ENCODE measurements at places on chromosomes 5 and 9. TPM values are rescaled to one million over a fixed set of nuclear protein-coding genes. Genes with fewer than 3 reads are reported as not detected.
A peak's percentile ranks its signal among the peaks of the same experiment; 100 is the strongest.

CDKN2B-AS1 gene
- not detected for total RNA-seq

GRCh38 chr5:39100851-39101396, 26.7 kb upstream of the RICTOR start:
- no peak for DNase-seq

SLC34A3 gene
- total RNA-seq = not detected

DNA sequence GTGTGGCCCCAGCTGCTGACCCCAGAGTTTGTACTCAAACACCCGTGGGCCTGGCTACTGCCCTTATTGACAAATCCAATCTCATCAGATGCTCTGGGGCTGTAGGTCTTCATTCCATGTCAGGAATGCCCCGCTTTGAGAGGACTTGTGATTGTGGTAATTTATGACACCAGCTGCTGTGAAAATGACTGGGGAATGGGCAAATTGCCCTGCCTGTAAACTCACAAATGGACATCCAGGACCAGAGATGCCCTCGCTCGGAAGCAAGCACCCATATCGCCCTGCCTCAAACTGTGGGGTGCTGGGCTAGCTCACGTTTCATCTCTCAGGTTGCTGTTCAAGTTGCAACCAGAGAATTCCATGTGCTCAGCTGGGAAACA, 225.9 kb upstream of the MAP3K1 start:
- no peak for DNase-seq

- DNase-seq = no peak
Observed at GRCh38 chr5:80654054-80654390, 430 bp upstream of the MSH3 start.

ORM2 gene
- total RNA-seq = not detected

IRX1 gene
- total RNA-seq = not detected

CNTLN gene
- total RNA-seq = 28.5 TPM

NSG2 gene
- total RNA-seq = 4.8 TPM

GRCh38 chr9:89225991-89226471, 47.4 kb upstream of the SHC3 start:
- no peak for DNase-seq

GRCh38 chr5:119902593-119902992, 273.2 kb downstream of the FAM170A start:
- no peak for DNase-seq

DNA sequence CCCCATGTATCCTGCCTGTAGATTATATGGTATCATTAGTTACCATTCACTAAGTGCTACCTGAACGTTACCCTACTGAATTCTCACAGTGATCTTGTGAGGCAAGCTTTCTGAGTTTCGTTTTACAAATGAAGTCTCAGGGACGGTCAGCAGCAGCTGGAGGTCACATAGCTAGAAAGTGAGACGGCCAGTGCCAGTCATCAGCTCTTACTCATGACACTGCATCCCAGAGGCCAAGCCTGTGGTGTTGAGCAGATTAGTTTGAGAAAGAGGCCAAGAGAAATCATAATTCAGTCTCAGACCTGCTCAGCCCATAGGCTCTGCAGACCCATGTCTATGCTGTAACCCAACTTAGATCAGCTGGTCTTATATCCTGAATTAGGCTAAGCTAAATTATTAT, 95.7 kb upstream of the EGFLAM start:
- DNase-seq = no peak

ANKRD31 gene
- not detected for total RNA-seq

CCIN gene
- total RNA-seq = not detected

IFNA13 gene
- not detected for total RNA-seq

RNF180 gene
- 10.4 TPM for total RNA-seq

DNA sequence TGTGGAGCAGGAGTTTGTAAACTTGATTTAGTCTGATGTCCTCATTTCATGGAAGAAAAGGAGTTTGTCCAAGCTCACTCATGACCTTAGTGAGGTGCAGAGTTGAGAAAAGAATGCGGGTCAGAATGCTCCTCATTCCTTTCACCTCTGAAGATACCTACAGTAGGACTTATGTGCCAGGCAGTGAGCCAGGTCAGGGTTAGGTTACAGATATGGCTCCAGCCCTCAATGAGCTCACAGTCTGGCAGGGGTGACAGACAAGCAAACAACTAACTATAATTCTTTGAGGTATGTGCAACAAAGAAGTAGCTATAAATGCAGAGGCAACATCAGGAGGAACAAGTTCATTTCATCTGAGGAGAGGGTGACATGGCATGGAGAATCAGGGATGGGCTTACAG, 102.5 kb downstream of the SPATA31D1 start:
- DNase-seq = no peak

DNA sequence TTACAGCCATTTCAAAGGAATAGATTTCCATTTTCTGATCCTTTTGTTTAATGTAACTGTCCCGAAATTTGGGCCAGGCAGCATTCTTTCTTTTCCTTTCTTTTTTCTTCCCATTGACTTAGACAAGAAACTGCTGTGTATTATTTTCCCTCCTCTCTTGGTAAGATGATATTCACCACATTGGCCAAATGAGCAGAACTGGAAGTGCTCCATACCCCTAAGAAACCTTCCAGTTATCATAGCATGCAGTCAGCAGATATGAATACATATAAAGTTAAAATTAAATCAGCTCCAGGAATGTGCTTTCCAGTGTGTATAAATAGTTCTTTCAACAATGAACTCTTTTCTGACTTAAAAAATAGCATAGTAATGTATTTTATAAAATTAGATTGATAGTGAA, 168.5 kb upstream of the GAS1 start:
- peak; percentile 71 for DNase-seq

- DNase-seq = no peak
Observed at GRCh38 chr9:124209279-124209678, 48.5 kb upstream of the NEK6 start.

MCC gene
- total RNA-seq = 8.4 TPM

GRCh38 chr9:134436911-134437310, 110.7 kb downstream of the RXRA start:
- no peak for DNase-seq

CYSRT1 gene
- not detected for total RNA-seq

- DNase-seq = no peak
Observed at GRCh38 chr5:96927008-96927407, 8.9 kb upstream of the LNPEP start.

- DNase-seq = peak; percentile 41
Observed at GRCh38 chr5:145681686-145682085, 153.5 kb downstream of the PRELID2 start.

DNA sequence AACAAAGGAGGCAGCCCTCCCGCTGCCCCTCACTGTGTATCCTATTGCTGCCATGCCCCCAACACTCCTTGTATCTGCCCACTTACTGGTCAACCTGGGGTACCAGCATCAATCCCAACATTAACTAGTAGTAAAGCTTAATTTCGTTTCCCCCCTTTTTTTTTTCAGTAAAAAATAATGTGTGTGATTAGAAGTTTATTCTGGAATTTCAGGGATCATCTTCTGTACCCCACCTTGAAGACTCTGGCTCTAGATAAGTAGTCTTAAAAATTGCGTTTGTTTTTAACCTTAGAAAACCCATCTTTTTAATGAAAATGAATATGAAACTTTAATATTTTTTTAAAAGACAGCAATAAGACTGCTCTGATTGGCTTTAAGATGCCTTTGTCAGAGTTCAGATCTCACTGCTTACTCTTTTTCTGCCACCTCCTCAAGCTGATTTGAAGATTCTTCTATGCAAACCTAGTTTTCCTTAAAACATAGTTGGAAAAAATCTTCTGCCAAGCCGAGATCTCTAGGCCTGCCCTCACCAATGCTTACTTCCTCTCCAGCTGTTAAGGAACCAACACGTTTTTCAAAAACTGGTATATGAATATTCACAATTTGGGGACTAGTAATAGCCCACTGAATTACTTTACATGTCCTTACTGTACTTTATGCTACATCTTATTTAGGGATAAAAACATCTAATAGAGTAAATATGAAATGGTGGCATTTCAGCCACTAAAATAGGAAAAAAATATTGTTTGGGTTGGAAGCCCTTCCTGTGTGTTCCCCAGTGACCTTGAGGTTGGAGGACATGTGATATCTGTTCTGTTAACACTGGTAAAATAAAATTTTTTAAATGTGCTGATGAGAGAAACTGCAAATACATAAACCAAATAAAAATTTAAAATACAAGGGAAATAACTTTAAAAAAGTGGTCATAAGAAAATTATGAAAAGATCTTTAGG, 4.0 kb upstream of the RHOBTB3 start:
- DNase-seq = no peak

GRIN3A gene
- not detected for total RNA-seq

- DNase-seq = no peak
Observed at GRCh38 chr5:177606071-177607051, 6.4 kb downstream of the B4GALT7 start.

DNA sequence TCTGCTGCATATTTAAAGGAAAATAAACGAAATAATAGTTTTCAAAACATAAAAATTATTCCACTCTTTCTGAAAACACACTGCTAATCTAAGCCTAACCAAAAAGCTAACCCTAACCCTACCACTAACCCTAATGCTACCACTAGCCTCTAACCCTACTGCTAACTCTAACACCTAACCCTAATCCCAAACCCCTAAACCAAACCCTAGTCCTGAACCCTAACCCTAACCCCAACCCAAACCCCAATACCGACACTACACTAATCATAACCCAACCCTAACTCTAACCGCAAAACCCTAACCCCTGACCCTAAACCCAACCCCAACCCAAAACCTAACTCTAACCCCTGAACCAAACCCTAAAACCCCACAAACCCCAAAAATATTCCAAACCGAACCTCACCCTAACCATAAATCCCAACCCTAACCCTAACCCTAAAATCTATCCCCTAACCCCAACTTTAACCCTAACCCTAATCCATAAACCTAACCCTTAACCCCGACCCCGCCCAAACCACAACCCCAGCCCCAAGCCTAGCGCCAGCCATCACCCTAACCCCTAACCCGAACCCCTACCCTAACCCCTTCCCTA, 41.9 kb upstream of the PLEKHG4B start:
- no peak for DNase-seq

PCDHGA10 gene
- 7.0 TPM for total RNA-seq

GHR gene
- 0.87 TPM for total RNA-seq

GALNT12 gene
- 126 TPM for total RNA-seq

- DNase-seq = peak; percentile 73
Observed at GRCh38 chr5:132677191-132677590, 3.4 kb downstream of the IL4 start.

GRCh38 chr5:2112173-2113025, 229.7 kb upstream of the IRX4 start:
- no peak for DNase-seq

GRCh38 chr5:94433397-94434163, 184.8 kb downstream of the KIAA0825 start:
- DNase-seq = peak; percentile 44

DNA sequence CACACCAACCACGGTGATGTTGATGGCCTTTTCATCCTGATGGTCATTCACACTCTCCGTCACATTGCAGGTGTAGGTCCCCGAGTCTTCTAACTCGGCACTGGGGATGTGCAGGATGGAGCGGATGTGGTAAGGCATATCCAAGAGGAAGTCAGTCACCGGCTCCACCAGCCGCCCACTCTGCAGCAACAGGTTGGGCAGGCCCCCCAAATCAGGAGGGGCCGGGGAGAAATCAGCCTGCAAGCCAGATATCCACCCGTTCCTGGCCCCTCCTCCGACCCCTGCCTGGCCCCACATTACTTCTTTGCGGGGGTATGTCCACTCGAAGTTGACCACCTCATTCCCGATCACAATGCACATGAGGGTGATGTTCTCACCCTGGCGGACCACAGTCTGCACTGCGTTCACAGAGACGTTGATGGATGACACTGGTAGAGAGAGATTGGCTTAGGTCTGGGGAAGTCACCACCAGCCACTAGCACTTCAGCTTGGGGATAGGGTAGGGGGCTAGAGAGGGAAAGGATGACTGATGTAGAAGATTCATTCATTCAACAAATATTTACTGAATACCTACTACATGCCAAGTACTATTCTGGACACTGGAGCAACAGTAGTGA, 22.0 kb downstream of the PDGFRB start:
- no peak for DNase-seq

Data from stomach (tissue), 19 donors.